Right renal cortex interstitium (tissue), 3 donors: ENCODE measurements at places on chromosomes 3 and 15. TPM values are rescaled to one million over a fixed set of nuclear protein-coding genes. Genes with fewer than 3 reads are reported as not detected.

SOX14 gene
- not detected for polyA plus RNA-seq

HIGD2B gene
- not detected for polyA plus RNA-seq

GP9 gene
- 2.2 TPM for polyA plus RNA-seq

KIF23 gene
- polyA plus RNA-seq: 36.5 TPM

SMARCC1 gene
- polyA plus RNA-seq: 137 TPM
